DND-41 (cell line): ENCODE measurements at places on chromosomes 4 and X.

- DNase-seq: no peak
Measured at GRCh38 chr4:81647388-81647787, 175.7 kb upstream of the RASGEF1B start.

- no peak for DNase-seq
Measured at GRCh38 chr4:24226667-24227066, 336.8 kb upstream of the PPARGC1A start.

- DNase-seq: no peak
Measured at GRCh38 chr4:64248186-64248585, 161.1 kb downstream of the TECRL start.

DNA sequence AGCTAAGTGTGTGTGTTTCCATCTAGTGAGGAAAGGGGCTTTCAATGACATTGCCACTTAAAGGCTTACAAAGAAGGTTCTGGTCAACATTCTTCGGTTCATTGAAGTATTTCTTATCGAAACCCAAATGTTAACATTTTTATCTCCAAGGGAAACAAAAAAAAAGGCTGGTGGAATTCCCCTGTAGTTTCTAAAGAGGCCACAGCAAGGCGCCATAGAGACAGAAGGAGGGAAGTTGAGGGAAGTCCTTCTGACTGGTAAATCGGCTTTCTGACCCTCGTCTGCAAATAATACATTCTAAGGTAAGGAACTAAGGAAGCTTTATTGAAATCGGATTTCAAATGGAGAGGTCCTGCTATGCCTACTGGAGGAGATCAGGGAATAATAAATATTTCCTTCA lies 1.7 kb upstream of the ZFP42 start:
- DNase-seq: no peak

GRCh38 chr4:160406263-160406825 lies 1303.5 kb downstream of the RAPGEF2 start:
- no peak for DNase-seq
